ENCODE measurements at places on chromosomes 5 and 9. TPM values are rescaled to one million over a fixed set of nuclear protein-coding genes. Genes with fewer than 3 reads are reported as not detected.

DNA sequence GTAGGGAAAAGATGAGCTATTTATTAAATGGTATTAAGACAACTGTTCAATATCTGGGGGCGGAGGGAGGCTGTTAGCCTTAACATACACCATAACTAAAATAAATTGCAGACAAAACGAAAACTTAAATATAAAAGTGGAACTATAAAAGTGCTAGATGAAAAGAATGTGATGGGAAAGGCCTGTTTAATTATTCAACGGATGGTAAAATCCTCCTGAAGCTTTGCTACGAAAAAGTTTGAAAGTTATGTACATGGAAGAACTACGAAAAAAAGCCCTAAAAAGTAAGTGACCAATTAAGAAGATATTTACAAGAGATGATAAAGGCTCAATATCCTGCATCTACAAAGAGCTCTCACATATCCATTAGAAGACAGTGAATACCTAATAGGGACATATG, 197.8 kb upstream of the IER5L start:
- H3K27ac ChIP-seq = no peak overlapping the region
- H3K4me1 ChIP-seq = no peaks in the 10 kb centered on the region
- H3K4me3 ChIP-seq = no peak overlapping the region
- no peaks in the 10 kb centered on the region for H3K27me3 ChIP-seq
- no peaks in the 10 kb centered on the region for H3K36me3 ChIP-seq

- H3K4me1 ChIP-seq = no peaks in the 10 kb centered on the region
- no peak overlapping the region for H3K27ac ChIP-seq
- DNase-seq = no peak
- H3K36me3 ChIP-seq = no peaks in the 10 kb centered on the region
- no peaks in the 10 kb centered on the region for H3K27me3 ChIP-seq
Observed at GRCh38 chr5:89260254-89260653, 377.3 kb upstream of the MEF2C start.

- no peak overlapping the region for H3K27ac ChIP-seq
- DNase-seq = no peak
- H3K36me3 ChIP-seq = no peaks in the 10 kb centered on the region
- no peak overlapping the region for H3K4me3 ChIP-seq
Observed at GRCh38 chr5:16050414-16050813, 129.2 kb downstream of the MARCHF11 start.

GRCh38 chr5:117138523-117138922, 563.9 kb upstream of the SEMA6A start:
- H3K27me3 ChIP-seq = no peaks in the 10 kb centered on the region
- no peaks in the 10 kb centered on the region for H3K36me3 ChIP-seq
- H3K27ac ChIP-seq = no peak overlapping the region
- H3K4me1 ChIP-seq = no peaks in the 10 kb centered on the region

- H3K4me3 ChIP-seq = no peak overlapping the region
- DNase-seq = no peak
- H3K27ac ChIP-seq = no peak overlapping the region
- no peaks in the 10 kb centered on the region for H3K4me1 ChIP-seq
Observed at GRCh38 chr9:93825348-93826115, 129.6 kb downstream of the BARX1 start.

DNA sequence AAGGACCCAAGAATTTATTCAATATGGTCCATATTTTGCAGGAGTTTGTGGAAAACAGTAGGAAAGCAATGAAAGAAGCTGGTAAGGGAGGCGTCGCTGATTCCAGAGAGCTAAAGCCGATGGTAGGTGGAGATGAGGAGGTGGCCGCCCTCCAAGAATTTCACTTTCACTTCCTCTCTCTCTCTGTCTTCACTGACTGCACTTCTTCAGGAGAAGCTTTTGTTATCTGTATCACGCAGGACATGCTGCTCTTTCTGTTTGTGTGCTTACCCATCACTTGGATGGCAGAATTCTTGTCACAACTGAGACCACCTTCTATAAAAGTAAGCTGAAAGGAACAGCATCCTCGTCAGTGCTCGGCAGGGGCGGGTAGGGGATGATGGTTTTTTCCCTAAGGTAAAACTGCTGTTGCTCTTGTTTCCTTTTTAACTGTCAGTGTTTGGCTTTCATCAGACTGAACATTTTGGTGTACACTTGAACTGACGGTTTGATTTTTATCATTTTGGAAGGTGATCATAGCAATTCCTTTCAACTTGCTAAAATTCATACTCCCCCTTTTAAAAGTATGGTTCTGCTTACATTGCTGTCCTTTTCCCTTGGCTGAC, 62.4 kb upstream of the FSD1L start:
- DNase-seq = no peak
- H3K36me3 ChIP-seq = no peaks in the 10 kb centered on the region
- H3K27ac ChIP-seq = no peak overlapping the region
- peak overlapping the region; percentile 42 for H3K4me3 ChIP-seq
- H3K27me3 ChIP-seq = no peaks in the 10 kb centered on the region

GRCh38 chr5:64384765-64385164, 121.0 kb upstream of the RGS7BP start:
- H3K4me3 ChIP-seq = no peak overlapping the region
- H3K36me3 ChIP-seq = no peaks in the 10 kb centered on the region
- H3K27ac ChIP-seq = no peak overlapping the region
- no peaks in the 10 kb centered on the region for H3K4me1 ChIP-seq

DNA sequence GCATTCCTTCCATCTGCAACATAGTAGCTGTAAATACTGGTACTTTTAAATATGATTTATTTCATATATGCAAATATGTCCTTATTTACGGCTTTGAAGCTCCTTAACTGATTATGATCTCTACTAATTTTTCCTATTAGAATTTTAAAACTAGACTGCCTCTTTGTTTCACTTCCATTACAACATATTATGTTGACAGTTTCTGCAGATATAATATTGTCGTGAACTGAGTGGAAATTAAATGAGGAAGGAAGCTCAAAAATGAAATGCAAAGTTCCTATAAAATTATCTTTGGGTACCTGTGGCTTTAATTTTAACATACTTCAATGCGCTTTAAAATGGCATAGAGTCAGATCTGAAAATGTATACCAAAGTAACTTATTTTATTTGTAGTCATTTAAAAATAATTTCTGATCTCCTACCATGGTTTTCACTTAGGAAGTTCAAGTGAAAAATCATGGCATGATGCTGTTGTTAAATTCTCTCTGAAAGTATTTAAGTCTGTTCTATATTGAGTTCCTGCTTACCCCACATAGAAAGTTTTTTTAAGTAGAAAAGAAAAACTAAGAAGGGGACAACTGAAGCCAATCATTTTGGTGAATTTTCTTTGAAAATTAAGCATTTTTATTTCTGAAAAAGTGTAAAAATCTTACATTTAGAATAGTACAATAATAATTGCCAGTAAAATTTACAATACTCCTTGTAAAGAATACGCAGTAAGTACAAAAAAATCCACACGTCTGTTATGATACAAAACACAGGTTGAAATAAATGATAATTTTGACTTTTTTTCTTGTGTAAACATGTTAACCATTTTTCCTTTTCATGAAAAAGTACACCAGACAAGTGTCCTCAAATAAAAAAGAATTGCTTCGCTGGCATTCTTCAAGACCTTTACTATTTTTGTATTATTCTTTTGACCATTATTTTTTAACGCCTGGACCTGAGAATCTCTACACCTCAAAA, 2.6 kb downstream of the FOXD1 start:
- peaks cover 11% of the 10 kb centered on the region for H3K4me1 ChIP-seq
- H3K27me3 ChIP-seq = peaks cover 81% of the 10 kb centered on the region
- no peaks in the 10 kb centered on the region for H3K36me3 ChIP-seq
- no peak overlapping the region for H3K4me3 ChIP-seq
- no peak overlapping the region for H3K27ac ChIP-seq

GRCh38 chr9:624935-625500, 216.5 kb upstream of the DMRT1 start:
- no peaks in the 10 kb centered on the region for H3K4me1 ChIP-seq
- no peak for DNase-seq
- no peak overlapping the region for H3K27ac ChIP-seq
- no peaks in the 10 kb centered on the region for H3K27me3 ChIP-seq
- H3K4me3 ChIP-seq = no peak overlapping the region

GRCh38 chr9:3941758-3942157, 358.1 kb downstream of the GLIS3 start:
- no peak for DNase-seq
- no peaks in the 10 kb centered on the region for H3K36me3 ChIP-seq
- H3K4me3 ChIP-seq = no peak overlapping the region
- no peaks in the 10 kb centered on the region for H3K4me1 ChIP-seq
- H3K27me3 ChIP-seq = peaks cover 4% of the 10 kb centered on the region

DNA sequence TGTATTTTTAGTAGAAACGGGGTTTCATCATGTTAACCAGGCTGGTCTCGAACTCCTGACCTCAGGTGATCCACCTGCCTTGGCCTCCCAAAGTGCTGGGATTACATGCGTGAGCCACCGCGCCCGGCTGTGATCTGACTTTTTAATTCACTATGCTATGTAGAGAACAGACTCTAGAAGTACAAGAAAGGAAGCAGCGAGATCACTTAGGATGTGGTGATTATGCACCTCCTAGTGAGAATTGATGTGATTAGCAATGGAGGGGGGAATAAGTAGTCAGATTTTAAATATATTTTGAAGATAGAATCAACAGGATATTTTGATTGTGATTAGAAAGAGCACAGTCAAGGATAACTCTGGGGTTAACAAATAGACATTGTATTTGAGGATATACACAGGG, 36.3 kb downstream of the GAPVD1 start:
- peaks cover 15% of the 10 kb centered on the region for H3K36me3 ChIP-seq
- H3K27me3 ChIP-seq = no peaks in the 10 kb centered on the region
- no peak for DNase-seq

GRCh38 chr9:99368341-99369326, 146.6 kb downstream of the SEC61B start:
- H3K27ac ChIP-seq = no peak overlapping the region
- no peak overlapping the region for H3K4me3 ChIP-seq
- H3K27me3 ChIP-seq = no peaks in the 10 kb centered on the region

DNA sequence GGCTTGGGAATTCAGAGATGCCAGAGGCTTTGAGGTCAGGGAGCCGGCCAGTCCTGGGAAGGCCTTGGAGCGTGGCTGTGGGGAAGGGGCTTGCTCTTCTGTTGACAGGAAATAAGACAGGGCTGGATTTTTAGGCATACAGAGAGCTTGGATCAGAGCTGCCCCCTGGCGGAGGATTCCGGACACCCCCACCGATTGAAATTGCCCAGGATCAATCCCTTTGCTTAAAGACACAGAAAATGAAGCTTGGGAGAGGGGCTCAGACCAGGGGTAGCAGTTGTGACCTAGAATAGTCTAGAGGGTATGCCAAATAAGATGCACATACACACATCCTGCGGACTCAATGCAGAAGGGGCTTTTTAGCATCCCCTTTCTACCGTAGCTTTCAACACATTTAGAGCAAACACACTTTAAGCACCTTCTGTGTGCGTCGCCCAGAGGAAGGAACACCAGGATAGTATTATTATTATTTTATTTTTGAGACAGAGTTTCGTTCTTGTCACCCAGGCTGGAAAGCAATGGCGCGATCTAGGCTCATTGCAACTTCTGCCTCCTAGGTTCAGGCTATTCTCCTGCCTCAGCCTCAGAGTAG, 1.7 kb upstream of the NTMT1 start:
- peaks cover 55% of the 10 kb centered on the region for H3K4me1 ChIP-seq
- H3K27ac ChIP-seq = no peak overlapping the region
- no peaks in the 10 kb centered on the region for H3K36me3 ChIP-seq

Gene ZFP2
- 0.40 TPM for total RNA-seq

Gene NMUR2
- total RNA-seq = not detected

Gene FBP1
- total RNA-seq = 0.55 TPM

Gene SPATA31A3
- total RNA-seq = not detected

Gene HRCT1
- not detected for total RNA-seq

Gene PCDHGA8
- 0.04 TPM for total RNA-seq

Gene ZFR
- total RNA-seq = 87.5 TPM

Gene UBTD2
- total RNA-seq = 7.4 TPM

Gene CD274
- 13.2 TPM for total RNA-seq

Gene ZSWIM6
- total RNA-seq = 5.9 TPM

All from CD8-positive, alpha-beta memory T cell (primary cell).